Smooth muscle cell of trachea (primary cell): ENCODE measurements at places on chromosomes 7 and 10. TPM values are rescaled to one million over a fixed set of nuclear protein-coding genes. Genes with fewer than 3 reads are reported as not detected.

CDC14C gene
- 0.15 and 0.17 TPM in 2 replicates for total RNA-seq

KLF14 gene
- under 0.01 TPM in 1 of 2 replicates, not detected in the other for total RNA-seq

JMJD1C gene
- 42.0 and 91.2 TPM in 2 replicates for total RNA-seq

EBLN1 gene
- not detected in 2 replicates for total RNA-seq

MKI67 gene
- total RNA-seq: 1.8 and 27.9 TPM in 2 replicates

TMEM60 gene
- 17.0 and 22.1 TPM in 2 replicates for total RNA-seq

TMEM72 gene
- total RNA-seq: not detected in 2 replicates

UFSP1 gene
- 3.9 and 10.4 TPM in 2 replicates for total RNA-seq

CUZD1 gene
- 0.58 and 0.66 TPM in 2 replicates for total RNA-seq

ST7 gene
- 19.8 and 27.5 TPM in 2 replicates for total RNA-seq

SFTPD gene
- total RNA-seq: not detected in 2 replicates

OPN4 gene
- not detected in 2 replicates for total RNA-seq

SLIT1 gene
- total RNA-seq: under 0.01 and 0.17 TPM in 2 replicates

ADRB1 gene
- total RNA-seq: under 0.01 TPM in 1 of 2 replicates, not detected in the other

OR2A42 gene
- 0.15 TPM in 1 of 2 replicates, not detected in the other for total RNA-seq

CNPY1 gene
- total RNA-seq: not detected in 2 replicates

LIPN gene
- not detected in 2 replicates for total RNA-seq

PLEKHS1 gene
- total RNA-seq: under 0.01 TPM in 1 of 2 replicates, not detected in the other

HTR7 gene
- 0.58 and 0.83 TPM in 2 replicates for total RNA-seq
